HL-60 (cell line): ENCODE measurements at places on chromosomes 2 and 18.

GRCh38 chr2:126874961-126875360 lies 23.7 kb upstream of the TEX51 start:
- no peak for DNase-seq

- no peak for DNase-seq
Measured at GRCh38 chr2:207567671-207568070, 37.9 kb downstream of the CREB1 start.

GRCh38 chr2:148279216-148279615 lies 258.3 kb downstream of the MBD5 start:
- DNase-seq = no peak

DNA sequence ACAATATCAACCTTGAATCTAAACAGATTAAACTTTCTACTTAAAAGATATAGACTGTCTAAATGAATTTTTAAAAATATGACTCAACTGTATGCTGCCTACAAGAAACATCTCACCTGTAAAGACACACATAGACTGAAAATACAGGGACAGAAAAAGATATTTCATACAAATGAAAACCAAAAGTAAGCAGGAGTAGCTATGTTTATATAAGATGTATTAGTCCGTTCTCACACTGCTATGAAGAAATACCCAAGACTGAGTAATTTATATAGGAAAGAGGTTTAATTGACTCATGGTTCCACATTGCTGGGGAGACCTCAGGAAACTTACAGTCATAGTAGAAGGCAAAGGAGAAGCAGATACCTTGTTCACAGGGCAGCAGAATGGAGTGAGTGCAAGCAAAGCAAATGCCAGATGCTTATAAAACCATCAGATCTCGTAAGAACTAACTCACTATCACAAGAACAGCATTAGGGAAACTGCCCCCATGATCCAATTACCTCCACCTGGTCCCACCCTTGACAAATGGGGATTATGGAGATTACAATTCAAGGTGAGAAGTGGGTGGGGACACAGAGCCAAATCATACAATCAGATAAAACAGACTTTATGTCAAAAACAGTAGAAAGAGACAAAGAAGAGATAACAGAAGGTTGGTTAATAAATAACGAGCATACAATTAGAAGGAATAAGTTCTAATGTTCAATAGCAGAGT lies 214.4 kb upstream of the SLC39A10 start:
- DNase-seq = no peak

DNA sequence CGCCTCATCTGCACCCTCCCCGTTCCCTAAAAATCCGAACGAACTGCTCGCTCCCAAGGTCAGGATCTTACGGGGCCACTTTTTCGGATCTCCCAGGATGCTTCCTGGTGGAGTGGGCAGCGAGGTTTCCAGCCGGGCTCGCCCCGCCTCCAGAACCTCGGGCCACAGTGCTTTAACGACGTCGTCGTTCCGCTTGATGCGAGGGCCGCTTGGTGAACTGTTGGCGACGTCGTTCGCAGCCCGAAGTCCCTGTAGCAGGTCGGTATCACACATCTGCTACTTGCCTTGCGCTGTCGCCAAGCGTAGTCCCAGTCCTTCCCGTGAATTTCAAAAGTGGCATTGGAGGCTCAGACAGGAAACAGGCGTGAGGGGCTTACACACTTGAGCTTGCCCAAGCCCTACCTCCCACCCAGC lies 15.3 kb downstream of the EVX2 start:
- DNase-seq = no peak

- no peak for DNase-seq
Measured at GRCh38 chr18:26480897-26481795, 67.2 kb downstream of the KCTD1 start.
